Renal cortex interstitium (tissue), 15 donors: ENCODE measurements at places on chromosomes 7 and 10.

DNA sequence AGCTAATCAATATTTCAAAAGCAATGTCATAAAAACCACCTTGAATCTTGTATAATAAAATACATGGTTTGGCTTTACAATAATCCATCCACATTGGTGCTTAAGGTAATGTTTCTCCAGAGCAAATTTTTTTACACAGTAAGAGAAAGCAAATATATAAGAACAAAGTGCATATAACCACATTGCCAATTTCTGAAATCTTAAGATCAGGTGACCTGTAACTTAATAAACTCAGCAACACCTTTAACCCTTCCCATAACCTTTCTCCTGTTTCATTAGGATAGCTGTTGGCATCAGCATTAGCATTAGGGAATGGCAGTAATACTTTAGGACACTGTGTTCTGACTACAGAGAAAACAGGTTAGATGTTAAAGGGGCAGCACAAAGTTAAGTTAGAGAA, 155.9 kb upstream of the SEMA3D start:
- no peak for DNase-seq

GRCh38 chr7:120273476-120273975, 551 bp downstream of the KCND2 start:
- DNase-seq, result peak; percentile 42

GRCh38 chr7:118289476-118289875, 65.0 kb downstream of the ANKRD7 start:
- no peak for DNase-seq

- no peak for DNase-seq
Observed at GRCh38 chr10:49756031-49756430, 6.1 kb downstream of the OGDHL start.

DNA sequence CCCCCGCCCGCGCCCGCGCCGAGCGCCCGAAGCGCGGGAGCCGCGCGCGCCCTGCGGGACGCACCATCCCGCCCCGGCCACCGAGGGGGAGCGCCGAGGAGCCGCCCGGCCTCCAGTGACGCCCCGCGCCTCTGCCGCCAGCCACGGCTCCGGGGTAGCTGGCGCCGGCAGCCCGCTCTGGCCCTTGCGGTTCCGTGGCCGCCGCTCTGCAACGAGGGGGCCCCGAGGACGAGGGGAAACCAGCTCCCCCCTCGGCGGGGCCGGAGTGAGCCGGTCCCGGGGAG, at the start of gene PAXIP1:
TSS of gene PAXIP1 (minus strand) at position 33 of the 284 bp plus-strand sequence. CDS start 195 bp downstream, outside the sequence.
- DNase-seq, result peak; percentile 48

DNA sequence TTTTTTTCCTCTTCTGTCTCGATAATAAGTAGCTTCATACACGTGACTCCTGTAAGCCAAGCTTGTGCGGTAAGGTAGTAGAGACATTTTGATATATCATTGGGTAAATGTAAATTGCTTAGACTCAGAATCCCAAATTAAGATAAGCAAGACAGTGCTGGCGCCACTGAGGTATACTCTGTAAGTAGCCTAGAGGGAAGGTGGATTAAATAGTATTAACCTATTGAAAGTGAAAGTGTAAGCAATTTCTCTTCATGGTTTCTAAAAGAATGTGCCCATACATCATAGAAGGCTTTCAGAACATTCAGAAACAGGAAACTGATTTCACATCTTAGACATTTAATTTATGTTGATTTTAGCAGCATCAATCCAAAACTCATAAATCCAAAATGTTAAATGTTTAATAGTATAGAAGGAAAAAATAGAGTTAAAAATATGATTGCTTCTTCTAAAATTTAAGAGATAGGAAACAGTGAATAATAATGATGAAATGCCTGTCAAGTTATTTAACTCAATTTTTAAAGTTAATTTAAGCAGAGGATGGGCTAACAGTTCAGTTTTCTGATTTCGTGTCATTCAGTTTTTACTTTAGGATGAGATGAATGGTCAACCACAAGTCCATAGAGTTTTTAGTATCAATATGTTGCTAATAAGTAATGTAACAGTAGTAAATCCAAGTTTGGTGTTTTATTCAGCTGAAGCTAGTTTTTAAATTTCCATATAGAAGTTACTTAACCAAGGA, 36.8 kb downstream of the LRRC72 start:
- no peak for DNase-seq

GRCh38 chr10:129755158-129755591, 208.9 kb downstream of the EBF3 start:
- DNase-seq, result no peak

DNA sequence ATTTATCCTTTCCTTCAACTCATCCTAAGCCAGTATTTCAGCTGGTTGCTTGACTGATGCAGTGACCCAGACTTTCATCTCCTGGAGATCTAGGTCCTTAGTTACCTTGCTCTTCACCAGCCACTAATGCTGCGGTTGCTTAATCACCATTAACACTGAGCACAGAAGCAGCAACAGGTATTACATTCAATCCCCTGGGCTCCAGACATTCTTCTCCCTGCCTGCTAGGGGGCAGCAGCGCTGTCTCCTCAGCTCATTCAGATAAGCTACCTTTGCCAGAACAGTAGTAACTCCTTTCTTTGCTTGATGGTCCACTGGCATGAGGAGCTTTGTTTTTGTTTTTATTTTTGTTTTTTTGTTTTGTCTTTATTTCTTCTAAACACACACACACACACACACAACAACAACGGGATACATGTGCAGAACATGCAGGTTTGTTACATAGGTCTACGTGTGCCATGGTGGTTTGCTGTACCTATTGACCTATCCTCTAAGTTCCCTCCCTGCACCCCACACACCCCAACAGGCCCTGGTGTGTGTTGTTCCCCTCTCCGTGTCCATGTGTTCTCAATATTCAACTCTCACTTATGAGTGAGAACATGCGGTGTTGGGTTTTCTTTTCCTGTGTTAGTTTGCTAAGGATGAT, 1043.2 kb upstream of the C7orf33 start:
- no peak for DNase-seq

DNA sequence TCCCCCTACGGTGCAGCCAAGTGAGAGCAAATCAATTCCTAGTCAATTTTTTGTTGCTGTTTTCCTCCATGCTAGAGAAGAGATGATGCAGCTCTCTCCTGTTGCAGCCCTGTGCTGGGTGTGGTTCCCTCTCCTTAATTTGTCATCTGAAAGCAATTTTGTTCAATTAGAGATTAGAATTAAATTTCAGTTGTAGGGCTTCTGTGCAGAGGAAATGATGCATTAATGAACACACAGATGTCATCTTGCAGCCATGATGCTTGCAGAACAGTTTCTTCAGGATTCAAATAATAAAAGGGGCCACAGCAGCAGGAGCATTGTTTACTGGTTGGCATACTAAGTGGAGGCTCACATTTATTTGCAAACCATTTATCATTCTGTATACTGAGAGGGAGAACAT, 266.0 kb downstream of the AUTS2 start:
- no peak for DNase-seq

DNA sequence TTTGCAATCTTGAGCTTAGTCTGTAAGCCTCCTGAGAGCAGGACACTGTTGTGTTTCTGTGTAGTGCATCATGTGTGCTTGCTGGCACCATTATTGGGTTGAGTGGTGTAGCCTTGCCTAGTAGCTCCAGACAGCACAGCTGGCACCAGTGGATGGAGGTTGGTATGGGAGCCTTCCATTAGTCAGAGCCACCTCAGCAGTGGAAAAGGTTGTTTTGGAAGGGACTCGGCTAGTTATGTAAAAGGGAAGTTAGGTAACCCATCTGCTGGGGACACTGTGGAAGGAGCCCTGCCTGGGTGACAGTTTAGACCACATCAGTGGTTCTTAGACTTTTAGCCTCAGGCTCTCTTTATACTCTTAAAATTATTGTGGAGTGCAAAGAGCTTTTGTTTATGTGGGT, 16.3 kb downstream of the MINDY4 start:
- DNase-seq, result no peak

GRCh38 chr7:73885975-73886798, 25.2 kb downstream of the TMEM270 start:
- DNase-seq, result no peak

- no peak for DNase-seq
Observed at GRCh38 chr10:6114805-6115341, 26.0 kb downstream of the RBM17 start.

DNA sequence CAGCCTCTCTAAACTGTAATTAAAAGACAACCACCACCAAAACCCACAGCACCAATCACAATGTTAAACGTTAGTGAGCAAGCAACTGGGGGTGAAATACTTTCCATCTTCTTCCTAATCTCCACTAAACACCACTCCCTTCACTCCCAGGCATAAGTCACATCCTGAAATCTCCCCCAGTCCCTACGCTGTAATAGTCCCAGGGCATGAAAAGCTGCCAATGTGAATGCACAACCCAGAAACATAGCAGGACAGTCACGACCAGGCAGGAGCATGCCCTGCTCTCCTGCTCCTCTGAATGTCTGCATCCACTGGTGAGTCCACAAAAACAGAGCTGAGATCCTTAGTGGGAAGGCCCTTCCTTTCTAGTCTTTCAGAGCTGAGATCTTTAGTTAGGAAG, 288.9 kb downstream of the PARD3 start:
- DNase-seq, result no peak

DNA sequence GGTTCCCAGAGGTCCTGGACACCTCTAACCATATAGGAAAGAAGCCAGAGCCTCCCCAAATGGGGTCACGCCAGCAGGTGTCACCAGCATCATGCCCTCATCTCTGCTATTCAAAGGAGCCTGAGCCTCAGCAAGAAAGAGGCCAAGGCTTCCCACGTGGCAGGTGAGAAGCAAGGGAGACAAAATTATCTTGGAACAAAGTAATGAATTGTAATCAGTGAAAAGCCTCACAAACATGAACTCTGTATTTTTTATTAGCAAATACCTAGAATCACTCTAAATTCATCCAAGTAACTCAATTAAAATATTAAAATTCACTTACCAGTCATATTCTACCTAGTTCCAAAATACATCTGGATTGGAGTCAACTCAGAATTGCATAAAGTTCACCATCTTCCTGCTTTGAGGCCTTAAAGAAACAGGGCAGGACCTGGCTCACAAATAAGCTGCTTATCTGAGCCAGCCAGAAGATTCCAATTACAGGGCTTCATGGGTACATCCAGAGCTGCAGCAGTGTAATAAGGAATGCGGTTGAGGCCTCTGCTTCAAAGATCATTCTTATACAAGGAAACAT, 68.7 kb downstream of the SGMS1 start:
- DNase-seq, result no peak

DNA sequence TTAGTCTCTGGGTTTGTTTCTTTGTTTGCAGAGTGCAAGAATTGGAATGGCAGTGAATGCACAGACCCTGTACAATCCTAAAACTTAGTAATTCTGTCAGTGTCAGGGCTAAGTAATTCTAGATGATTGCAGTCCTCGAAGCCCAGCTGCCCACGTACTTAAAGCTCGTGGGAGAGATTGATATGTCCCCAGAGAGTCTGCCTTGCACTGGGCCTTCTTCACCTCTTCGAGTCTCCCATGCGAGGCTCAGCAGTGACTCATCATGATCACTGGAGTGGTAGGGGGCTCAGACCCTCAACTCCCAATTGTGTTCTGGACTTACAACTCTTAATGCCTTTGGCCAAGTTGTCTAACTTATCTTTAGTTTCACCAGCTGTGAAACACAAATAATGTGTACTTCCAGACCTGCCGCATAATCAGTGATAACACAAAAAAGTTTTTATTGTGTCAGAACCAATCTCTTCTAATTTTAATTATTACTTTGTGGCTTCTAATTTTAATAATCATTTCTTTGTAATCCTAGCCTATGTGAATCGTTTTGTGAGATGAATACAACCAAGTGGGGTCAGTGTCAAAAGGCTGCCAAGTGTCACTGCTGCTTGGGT, 345.6 kb upstream of the LRGUK start:
- no peak for DNase-seq

DNA sequence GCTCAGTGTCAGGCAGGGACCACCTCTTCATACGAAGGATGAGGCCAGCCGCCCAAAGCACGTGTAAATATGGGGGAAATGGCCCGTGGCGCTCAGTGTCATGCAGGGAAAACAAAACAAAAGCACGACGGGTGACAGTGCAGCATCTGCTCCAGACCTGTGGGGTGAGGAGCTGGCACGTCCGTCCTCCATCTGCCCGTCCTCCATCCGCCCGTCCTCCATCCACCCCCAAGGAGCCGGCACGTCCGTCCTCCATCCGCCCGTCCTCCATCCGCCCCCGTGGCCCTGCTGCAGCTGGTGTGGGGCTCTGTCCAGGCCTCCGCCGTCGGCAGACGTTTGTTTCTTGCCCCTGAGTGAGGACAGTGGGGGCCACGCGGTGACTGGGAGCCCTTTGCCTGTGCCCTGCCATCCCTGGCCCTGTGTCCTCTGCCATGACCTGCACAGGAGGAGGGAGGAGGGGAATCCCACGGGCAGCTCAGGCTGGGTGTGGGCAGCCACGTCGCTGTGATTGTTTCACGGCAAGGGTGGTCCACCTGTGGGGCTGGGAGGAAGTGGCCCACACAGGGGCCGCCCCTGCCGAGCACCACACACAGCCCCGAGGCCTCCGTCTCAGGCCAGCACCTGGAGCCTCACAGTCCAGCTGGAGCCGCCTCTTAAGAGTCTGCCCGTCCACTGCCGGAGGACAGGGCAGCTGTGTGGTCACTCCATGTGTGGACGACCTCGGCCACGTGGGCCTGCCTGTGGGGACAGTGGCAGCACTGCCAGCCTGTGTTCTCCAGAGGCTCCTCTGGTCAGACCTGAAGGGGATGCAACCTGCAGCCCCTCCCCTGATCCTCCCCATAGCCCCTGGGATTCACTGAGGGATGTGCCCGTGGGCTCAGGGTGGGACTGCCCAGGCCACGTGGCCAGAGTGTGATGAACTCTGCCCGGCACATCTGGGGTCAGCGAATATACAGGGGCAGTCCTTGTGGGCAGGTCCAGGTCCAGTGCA, 38.2 kb upstream of the DPYSL4 start:
- DNase-seq, result no peak

DNA sequence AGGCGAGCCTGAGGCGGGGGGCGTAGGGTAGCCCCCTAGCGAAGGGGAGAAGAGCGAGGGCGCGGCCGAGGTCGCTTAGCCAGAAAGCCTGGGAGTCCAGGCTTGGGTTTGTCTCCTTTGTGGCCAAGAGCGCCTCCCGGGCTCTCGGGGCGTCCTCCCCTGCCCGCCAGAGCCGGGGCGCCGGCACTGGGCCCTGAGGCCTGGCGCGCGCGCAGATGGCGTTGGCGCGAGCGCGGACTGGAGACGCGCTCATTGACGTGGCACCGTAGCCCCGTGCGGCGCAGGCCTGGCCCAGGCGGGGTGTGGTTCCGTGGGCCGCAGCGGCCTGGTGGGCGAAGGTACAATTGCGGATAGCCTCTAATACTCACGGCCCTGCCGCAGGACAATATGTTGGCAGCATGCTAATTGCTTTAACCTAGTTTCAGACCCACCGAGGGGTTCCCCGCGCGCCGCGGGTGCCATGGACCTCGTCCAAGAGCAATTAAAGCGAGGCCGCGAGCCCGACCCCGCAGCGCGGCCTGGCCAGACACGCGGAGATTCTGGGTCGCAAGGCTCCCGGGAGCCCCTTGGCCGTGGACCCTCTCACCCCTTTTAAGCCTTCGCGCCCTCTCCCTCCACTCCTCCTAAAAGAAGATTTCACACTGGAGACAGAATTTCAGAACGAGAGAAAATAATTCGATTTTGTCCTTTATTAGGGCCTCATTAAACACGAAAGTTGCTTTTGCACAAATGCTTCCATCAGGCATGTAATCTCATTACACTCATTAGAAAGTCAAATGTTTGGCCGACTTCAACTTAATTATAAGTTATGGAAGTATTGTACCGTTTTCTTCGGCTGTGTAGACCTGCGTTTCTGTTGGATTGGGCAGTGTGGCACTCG, 3.1 kb downstream of the PTF1A start:
- no peak for DNase-seq
